ENCODE measurements at places on chromosomes 13 and 19. TPM values are rescaled to one million over a fixed set of nuclear protein-coding genes. Genes with fewer than 3 reads are reported as not detected.
A peak's percentile ranks its signal among the peaks of the same experiment; 100 is the strongest.

Gene ZNF415
- total RNA-seq = 11.1 TPM

Gene CCDC122
- 11.5 TPM for total RNA-seq

GRCh38 chr13:66826398-66826797 lies 403.7 kb downstream of the PCDH9 start:
- H3K4me1 ChIP-seq = no peaks in the 10 kb centered on the region
- H3K27ac ChIP-seq = no peak overlapping the region

- no peak overlapping the region for H3K4me3 ChIP-seq
- H3K36me3 ChIP-seq = no peaks in the 10 kb centered on the region
- H3K4me1 ChIP-seq = no peaks in the 10 kb centered on the region
- no peak overlapping the region for H3K27ac ChIP-seq
- H3K27me3 ChIP-seq = no peaks in the 10 kb centered on the region
Observed at GRCh38 chr19:37669450-37669914, 14.2 kb upstream of the ZFP30 start.

GRCh38 chr19:19111136-19111835 lies 27.0 kb downstream of the TMEM161A start:
- H3K27ac ChIP-seq = no peak overlapping the region
- DNase-seq = peak; percentile 50
- H3K4me3 ChIP-seq = no peak overlapping the region
- H3K36me3 ChIP-seq = no peaks in the 10 kb centered on the region

- peaks cover 3% of the 10 kb centered on the region for H3K4me1 ChIP-seq
- H3K27ac ChIP-seq = no peak overlapping the region
- H3K36me3 ChIP-seq = no peaks in the 10 kb centered on the region
Observed at GRCh38 chr19:920051-920864, 3.1 kb downstream of the KISS1R start.

DNA sequence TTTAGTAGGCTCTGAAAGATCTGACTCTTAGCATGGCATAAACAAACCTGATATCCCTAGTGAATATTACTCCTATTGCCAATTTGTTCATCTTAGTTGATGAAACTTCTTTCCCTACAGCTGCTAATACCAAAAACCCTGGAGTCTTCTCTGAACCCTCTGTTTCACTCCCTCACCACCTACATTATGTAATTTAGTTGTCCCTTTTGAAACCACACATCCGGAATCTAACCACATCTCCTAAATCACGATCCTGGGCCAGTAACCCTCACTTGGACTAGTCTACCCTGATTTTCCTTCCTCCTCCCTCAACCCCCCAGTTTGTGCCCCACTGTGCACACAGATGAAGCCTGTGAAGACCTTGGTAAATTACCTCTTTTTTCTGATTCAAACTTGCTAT lies 1.2 kb downstream of the ZNF256 start:
- DNase-seq = no peak
- no peaks in the 10 kb centered on the region for H3K4me1 ChIP-seq
- peaks cover 40% of the 10 kb centered on the region for H3K36me3 ChIP-seq

Measured in endodermal cell (in vitro differentiated cells).